ENCODE measurements at places on chromosomes 5 and 9.

DNA sequence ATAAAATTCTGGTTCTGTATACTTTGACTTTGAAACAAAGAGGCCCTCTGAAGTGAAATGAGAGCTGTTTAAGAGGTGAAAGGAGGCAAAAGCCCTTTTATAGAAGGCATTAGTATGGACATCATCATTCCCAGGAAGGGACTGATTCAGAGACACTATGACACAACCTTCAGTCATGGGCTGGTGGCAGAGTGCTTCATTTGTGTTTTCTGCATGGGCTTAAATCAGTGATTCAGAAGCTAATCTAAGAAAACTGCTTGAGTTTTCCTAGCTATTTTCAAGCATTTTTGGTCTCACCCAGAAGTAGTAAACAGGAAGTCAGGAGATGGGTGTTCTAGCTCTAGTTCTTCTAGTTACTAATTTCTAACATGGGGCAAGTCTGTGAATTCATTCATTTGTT is 288.9 kb downstream of the TRPM3 start:
- peak; percentile 51 for DNase-seq

DNA sequence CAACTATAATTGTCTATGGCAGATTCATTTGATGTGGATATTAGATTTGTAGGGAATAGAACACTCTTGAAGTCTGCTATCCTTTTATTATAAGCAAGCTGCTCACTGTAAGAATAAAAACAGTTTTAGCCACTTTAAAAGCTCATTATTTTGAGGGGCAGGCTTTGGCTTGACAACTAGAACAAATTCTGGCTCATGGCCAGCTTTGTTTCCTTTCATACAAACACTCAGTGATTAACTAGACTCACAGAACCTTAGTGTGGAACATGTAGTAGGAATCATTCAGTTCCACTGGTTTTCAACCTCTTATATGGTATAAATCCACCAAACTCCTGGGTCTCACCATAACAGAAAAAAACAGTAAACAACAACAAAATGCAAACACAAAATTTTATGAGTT is 27.4 kb upstream of the CEP120 start:
- DNase-seq: no peak

GRCh38 chr5:154373729-154374179 is 72.0 kb upstream of the SAP30L start:
- DNase-seq: no peak

- DNase-seq: peak; percentile 99
These were observed 61.4 kb upstream of the FST start for GRCh38 chr5:53418826-53419658.

DNA sequence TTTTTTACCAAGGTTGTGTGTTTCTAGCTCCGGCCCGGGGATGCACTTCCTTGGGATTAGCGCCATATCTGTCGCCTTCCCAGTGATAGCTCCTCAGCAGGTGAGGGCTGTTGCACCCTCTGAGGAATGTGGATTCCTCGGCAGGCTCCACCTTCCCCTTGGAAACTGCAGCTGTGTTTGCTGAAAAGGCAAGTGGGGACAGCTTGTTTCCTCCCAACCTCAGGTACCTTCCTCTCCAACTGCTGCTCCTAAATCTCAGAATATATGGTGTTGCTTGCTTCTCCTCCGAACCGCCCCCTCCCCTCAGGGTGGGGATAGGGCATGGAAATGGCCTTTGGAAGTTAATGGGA is 1.3 kb downstream of the SLC1A1 start:
- DNase-seq: no peak

- peak; percentile 56 for DNase-seq
These were observed 286.8 kb downstream of the NR2F1-AS1 start for GRCh38 chr5:93294199-93294598.

GRCh38 chr5:103910786-103911185 is 348.2 kb upstream of the NUDT12 start:
- DNase-seq: no peak

DNA sequence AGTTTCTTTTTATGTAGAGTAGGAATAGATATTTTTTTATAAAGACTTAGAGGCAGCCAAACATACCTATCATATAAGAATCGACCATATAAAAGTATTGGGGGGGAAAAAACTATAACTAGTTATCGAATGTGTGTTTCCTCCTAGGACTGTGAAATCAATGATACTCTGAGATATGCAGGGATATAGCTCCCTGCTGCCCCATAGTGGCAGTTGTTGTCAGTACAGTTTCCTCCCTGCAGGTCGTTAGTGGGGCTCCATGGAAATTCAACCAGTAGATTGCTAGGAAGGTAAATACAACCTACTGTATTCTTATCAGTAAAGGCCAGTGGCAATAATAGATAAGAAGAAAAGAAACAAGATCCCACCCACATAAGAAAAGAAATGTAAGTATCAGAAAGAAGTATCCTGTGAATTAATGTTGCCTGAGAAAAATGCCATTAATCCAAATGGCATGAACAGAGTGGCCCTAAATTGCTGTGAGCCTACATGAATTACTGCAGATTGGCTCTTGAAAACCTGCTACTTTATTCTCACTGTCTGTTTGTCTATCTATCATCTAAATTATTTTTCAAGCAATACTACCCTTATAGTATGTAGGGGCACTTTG is 136.9 kb upstream of the FBN2 start:
- peak; percentile 54 for DNase-seq

DNA sequence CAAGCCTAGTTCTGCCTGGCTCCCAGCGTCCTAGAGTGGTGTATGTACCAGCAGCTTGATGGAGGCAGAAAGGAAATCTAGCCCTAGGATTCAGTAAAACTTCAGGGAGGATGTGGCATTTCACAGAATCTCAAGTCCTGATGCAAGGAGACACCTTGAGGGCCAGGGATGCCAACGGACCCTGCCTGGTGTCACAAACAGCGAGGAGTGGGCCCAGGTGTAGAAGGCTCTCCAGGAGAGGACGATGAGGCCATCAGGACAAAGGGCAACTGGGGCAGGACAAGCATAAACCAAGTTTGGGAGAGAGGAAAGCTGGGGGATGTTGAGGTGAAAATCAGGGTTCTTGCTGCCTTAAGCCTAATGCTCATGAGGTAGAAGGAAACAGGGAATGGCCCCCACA is 82.1 kb upstream of the SLC25A51 start:
- DNase-seq: no peak

DNA sequence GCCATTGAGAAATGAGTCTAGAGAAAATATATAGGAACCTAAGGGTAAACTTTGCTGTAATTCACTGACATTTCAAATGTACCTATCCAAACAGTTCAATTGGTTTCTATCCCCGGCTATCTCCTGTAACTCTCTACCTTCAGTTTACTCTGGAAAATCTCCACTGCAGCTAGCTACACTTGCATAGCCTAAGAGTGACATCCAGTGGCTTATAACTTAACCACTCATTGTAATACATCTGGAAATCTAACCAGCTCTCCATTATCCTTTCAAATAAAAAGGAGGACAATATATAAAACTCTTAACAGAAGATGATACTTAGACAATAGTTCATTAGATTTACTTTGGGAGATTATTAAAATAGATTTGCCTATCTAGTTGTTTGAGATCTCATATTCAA is 35.3 kb upstream of the SPDL1 start:
- peak; percentile 60 for DNase-seq

GRCh38 chr5:72160329-72160728 is 53.1 kb downstream of the MAP1B start:
- peak; percentile 98 for DNase-seq

DNA sequence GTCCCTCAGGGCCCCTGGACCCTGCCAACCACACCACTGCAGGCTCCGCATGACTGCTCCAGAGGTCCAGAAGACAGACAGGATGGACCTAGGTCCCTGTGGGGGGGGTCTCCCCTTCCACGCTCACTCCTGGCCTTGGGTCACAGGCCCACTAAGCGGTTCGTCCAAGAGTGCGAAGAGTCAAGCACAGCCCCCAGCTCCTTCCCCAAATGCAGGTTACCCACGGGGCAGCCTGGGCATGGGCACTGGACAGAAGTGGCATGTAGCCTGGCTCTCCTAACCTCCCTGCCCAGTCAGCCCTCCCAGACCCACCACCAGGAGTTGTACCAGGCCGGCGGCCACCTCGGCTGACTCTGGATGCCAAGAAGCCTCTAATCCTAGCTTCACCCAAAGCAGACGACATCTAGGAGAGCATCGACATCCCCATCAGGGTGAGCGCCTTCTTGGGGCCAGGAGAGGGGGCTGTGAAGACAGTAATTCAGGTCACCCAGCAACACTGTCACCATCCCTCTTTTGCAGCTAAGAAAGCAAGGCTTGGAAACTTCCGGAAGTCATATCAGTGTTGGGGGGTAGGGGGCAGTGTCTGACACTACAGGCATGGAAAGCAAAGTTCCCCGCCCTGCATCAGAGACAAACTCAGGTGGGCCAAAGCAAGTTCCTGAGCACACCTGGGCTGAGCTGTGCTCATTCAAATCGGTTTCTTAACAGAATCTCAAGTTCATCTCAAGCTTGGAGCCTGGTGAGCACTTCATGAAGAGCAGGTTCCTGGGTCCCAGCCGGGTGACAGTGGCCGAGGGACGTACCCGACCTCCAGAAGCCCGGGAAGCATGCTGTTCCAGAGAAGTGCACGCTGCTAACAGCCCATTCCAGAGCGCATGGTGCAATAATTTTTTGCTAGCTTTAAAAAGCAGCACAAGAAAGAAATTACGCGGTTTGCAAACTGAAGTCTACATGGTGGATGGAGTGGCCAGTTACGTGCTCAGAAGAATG is 68.7 kb downstream of the SEMA4D start:
- no peak for DNase-seq

- DNase-seq: peak; percentile 83
These were observed 24.0 kb downstream of the GALNT10 start for GRCh38 chr5:154214371-154215106.

DNA sequence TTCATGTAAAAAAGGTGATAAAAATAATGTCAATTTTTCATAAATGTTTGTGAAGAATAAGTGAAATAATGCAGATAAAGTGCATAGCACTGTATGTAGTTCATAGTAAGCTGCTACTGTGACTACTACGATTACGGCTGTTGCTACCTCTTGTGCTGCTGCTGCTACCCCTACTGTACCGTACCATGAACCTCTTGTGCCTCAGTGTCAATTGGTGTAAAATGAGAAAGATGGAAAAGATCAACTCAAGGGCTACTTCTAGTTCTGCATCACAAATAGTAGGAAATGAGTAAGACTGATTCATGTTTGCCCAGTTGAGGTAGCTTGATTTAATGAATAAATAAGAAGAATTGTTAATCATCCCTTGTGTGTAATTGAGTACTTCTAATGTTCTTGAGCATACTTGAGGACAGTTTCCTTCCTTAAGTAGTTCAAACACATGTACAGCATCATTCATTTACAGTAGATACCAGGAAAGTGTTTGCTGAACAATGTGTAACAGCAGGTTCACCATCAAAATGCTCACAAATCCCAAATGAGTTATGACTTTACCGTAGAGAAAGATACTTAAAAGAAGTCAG is 200.0 kb upstream of the ATP10B start:
- no peak for DNase-seq

GRCh38 chr9:91273853-91274552 is 87.7 kb downstream of the AUH start:
- peak; percentile 59 for DNase-seq

Data from HCEC 1CT (cell line).